ENCODE measurements at places on chromosomes 16 and 17.

- DNase-seq = no peak
Measured at GRCh38 chr16:24146518-24146917, 109.6 kb upstream of the CACNG3 start.

- peak; percentile 33 for DNase-seq
Measured at GRCh38 chr16:85819245-85819644, 19.8 kb downstream of the COX4I1 start.

DNA sequence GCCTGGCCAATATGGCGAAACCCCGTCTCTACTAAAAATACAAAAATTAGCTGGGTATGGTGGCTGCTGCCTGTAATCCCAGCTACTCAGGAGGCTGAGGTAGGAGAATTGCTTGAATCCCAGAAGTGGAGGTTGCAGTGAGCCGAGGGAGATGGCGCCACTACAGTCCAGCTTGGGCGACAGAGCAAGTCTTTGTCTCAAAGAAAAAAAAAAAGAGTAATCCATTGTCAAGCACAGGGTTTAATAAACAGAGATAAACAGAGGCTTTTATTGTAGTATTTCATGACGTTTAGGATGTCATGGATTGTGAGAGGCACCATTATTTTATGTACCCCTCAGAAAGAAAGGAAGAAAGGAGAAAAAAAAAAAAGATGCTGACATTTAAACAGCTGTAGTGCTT, 75.2 kb upstream of the RNU2-1 start:
- DNase-seq = no peak

GRCh38 chr17:2710803-2711607, 559 bp downstream of the CLUH start:
- DNase-seq = no peak
